Suprapubic skin (tissue), 4 donors: ENCODE measurements at places on chromosomes 11 and 22.

- DNase-seq = no peak
Observed at GRCh38 chr22:42309865-42310264, 39.4 kb upstream of the TCF20 start.

DNA sequence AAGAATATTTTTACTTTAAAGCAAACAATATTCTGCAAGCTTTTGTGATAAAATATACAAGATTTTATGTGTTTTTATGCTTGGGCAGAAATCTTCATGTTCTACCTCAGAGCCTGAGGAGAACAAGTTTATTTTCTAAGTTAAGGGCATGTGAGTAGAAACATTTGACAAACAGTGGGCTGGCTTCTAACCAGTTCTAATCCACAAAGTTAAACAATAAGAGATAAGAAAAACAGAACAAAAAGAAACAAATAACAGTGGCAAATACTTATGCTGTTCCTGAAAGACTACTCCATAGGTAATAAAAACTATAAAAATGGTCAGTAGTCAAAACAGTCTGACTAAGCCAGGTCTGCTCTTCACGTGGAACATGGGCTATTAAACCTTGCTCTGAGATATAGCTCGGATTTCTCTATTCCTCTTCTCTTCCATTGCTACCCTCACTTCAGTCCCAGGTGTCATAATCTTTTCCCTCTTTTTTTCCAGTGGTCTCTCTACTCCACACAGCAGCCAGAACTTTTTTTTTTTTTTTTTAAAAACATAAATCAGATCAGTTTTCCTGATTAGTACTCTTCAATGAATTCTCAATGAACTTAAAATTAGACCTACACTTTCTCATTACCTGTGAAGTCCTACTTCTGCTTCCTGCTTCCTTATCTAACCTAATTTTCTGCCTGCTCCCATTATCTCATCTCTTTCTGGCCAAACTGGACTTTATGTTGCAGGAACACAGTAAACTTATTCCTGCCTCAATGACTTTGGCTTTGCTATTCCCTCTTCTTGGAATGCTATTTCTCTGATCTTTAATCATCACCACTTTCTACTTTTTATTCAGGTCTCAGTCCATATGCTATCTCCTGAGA, 671.1 kb upstream of the CCDC90B start:
- DNase-seq = no peak

DNA sequence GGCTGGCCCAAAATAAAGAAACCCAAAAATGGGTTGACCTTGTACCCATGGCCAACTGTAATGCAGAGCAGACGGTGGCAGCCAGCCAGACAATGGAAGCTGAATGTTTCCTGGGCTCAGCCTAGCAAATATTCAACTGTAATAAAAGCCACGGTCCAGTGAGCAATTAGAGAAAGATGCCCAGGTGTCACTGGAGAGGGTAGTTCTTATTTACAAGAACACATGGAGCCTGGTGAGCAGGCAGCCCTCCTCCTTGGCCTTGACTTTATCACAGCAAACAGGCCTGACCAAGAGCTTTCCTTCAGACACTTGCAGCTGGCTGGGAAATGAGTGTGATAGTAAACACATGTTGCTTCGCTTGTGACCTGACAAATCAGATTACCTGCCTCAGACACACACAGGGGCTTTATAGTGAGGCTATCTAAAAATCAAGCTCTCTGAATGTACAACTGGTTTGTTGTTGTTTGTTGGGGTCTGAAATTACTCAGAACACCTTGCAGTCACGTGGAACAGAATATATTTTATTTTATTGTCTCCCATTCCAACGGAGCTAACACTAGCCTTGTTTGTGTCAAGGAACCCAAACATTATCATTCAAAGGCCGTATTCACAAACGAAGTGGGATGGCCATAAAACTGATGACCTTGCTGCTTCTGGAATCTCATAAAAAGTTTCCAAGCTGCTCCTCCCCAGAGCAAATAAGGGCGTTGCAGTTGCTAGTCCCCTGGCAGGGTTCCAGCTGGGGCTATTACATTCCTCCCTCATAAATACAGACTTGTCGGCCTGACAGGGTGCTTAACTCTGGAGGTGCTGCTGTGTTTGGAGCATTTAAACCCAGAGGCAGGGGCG, 161.1 kb downstream of the BBOX1 start:
- DNase-seq = peak; percentile 93

GRCh38 chr11:10694486-10695239, 1.1 kb upstream of the IRAG1 start:
- no peak for DNase-seq
